ENCODE measurements at places on chromosomes 4 and X.

GRCh38 chr4:149985981-149986380 lies 92.3 kb upstream of the DCLK2 start:
- no peak for DNase-seq

GRCh38 chr4:174490451-174490961 lies 31.8 kb downstream of the HPGD start:
- DNase-seq, result no peak

- DNase-seq, result no peak
Measured at GRCh38 chrX:19792412-19792811, 95.0 kb downstream of the SH3KBP1 start.

DNA sequence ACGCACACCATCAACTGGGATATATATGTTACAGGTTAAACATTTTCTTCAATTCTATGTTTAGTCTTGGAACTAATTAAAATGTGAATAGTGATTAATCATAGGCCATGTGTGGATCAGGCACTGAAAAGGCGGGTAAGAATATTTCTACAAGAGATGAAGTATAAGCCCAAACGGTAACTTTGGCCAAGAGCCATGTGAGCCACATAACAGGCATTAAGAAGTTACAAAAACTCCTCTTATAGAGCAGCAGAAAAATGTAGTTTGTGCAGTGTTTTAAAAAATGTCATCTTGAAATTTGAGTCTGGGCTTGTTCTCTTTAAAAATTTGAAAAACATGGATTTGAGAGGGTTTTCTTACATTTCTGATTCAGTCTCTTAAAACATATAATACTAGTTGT lies 521.8 kb upstream of the DIPK2B start:
- no peak for DNase-seq

DNA sequence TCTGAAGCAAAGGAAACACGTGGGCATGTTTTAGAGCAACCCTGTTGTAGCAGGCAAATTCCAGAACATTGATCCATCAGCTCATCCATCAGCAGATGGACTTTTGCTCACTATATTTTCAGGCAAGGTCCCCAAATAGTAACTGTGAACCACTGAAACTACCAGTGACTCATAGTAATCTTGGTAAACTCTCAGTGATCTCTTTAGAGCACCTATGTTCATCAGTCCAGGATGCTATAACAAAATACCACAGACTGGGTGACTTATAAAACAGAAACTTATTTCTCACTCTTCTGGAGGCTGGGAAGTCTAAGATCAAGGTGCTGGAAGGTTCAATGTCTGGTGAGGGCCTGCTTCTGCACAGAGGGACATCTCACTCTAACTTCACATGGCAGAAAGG lies 28.9 kb upstream of the BTC start:
- DNase-seq, result no peak

DNA sequence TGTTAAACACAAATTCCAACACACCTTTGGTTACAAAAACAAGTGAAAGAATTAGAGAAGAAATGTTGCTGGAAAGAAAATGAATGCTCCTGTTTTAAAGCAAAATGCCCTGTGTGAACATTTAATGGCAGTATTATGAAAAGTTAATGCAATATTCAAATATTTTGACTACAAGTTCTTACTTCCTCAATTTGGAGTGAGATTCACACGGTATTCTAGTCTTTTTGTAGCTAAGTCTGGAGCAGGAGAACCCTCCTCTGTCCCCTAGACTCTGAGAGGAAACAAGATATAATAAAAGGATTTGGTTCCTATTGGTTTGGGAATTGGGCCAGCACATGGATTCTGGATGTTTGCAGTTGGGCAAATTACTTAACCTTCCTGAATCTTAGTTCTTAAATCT lies 12.7 kb downstream of the MAD2L1 start:
- no peak for DNase-seq

- DNase-seq, result no peak
Measured at GRCh38 chrX:107669261-107669660, 41.0 kb downstream of the PRPS1 start.

GRCh38 chr4:189206953-189207352 lies 733.7 kb upstream of the FRG1 start:
- DNase-seq, result no peak

GRCh38 chrX:2387614-2388239 lies 113.0 kb downstream of the DHRSX start:
- DNase-seq, result no peak

GRCh38 chrX:112889400-112889799 lies 48.8 kb upstream of the AMOT start:
- DNase-seq, result no peak

DNA sequence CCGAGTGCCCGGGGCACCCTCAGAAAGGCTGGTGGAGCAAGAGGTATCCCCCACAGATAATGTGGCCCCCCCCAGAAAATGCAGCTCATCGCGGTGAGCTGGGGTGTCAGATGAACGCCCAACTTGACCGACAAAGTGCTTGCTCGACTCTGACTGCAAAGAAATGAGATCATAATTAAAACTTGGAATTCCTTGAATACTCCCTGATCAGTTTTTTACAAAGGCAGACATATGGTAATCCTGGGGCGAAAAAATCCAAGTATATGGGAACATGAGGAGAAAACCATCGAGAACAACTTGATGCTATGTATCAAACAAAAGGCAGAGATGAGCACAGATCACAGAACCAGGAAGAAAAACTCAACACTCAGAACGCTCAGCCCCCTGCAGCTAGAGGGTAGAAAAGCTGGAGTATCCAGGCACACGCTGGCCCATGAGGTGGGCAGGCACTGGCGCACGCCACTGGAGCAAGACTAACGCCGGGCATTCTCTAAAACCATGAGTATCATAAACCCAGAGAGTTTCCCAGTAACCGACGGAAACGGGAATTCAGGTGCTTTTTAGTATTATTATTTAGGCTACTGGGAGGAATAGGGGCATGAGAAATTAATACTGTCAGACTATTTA lies 127.3 kb downstream of the AFAP1 start:
- no peak for DNase-seq

DNA sequence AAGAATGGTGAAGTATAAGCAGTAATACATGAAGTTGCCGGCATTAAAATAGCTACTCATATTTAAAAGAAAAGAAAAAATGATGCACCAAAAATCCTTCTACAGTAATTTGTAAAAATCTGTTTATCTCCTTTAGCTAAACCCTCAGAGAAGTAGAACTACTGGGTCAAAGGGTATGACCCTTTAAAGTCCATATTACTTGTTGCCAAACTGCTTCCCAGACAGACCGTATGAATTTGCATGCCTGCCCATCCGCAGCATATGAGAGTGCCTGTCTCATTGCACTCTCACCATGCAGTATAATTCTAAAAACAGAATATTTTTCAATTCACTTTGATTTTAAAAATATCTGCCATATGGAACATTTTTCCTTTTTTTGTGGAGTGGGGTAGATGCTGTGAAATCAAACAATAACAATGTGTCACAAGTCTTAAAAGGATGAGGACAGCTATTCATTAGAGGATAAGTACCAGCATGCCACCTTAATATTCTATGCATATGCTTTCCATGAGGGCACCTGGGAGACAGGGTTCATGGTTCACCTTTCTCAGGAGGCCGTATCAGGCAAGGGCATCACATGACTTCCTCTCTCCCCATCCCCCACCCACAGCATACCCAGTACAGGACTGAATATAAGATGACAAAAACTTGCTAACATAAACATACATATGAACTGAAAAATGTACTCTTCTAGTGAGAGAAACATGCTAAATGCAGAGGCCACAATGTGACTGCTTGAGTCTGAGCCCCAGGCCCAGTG lies 17.8 kb downstream of the ZDHHC9 start:
- DNase-seq, result peak; percentile 27

DNA sequence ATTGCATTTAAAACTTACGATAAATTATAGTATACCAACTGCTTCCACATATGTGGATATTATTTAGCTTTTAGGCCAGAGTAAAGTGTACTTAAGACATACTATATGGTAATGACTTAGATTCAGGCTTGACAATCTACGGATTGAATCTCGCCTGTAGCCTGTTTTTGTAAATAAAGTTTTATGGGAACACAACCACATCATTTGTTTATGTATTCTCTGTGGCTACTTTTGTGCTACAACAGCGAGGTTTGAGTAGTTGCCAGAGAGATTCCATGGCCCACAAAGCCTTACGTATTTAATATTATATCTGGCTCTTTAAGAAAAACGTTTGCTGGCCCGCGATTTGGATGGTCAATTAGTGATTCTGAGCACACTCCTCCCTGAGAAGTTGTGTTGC lies 37.6 kb downstream of the HHIP start:
- no peak for DNase-seq

DNA sequence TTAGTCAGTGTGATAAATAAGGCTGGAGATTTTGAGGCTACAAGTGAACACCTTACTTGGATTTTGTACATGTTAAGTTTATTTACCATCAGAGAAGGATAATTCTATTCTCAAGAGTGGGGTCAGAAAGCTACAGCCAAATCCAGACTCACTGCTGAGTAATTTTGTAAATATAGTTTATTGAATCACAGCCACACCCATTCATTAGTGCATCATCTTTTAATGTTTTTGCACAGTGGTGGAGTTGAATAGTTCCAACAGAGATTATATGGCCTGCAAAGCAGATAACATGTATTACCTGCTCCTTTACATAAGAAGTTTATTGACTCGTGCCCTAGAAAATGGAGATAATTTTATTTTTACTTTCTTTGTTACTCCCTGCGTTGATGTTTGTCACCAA lies 60.4 kb downstream of the PCDH18 start:
- DNase-seq, result no peak

- no peak for DNase-seq
Measured at GRCh38 chr4:156596706-156597329, 374.8 kb downstream of the PDGFC start.

GRCh38 chrX:10893366-10893765 lies 217.8 kb upstream of the HCCS start:
- DNase-seq, result no peak

GRCh38 chr4:135184715-135185114 lies 983.1 kb upstream of the PABPC4L start:
- no peak for DNase-seq

- no peak for DNase-seq
Measured at GRCh38 chr4:146222313-146222712, 8.0 kb downstream of the REELD1 start.

- DNase-seq, result no peak
Measured at GRCh38 chrX:53082773-53083616, 828 bp downstream of the TSPYL2 start.

DNA sequence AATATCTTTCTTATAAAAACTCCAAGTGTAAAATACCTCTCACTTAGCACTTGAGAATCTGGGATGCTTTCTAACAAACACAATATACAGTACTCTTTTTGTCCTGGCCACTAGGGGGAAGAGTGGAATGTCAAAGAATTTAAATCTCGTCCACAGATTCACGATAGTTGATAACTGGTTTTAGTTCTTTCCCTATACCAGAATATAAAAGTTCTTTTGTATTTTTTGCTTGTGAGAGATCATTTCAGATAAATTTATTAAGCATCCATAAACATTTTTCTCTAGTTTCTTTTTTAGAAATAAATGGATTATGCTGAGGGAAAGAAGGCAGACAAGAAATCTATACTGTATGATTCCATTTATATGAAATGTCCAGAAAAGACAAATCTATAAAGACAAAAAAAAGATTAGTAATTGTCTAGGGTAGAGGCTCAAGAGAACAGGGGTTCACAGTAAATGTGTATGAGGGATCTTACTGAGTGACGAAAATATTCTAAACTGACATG lies 50.4 kb downstream of the MGARP start:
- DNase-seq, result peak; percentile 62

GRCh38 chr4:148077581-148077980 lies 345.7 kb downstream of the ARHGAP10 start:
- DNase-seq, result no peak

GRCh38 chr4:111946800-111947199 lies 198.5 kb upstream of the FAM241A start:
- DNase-seq, result no peak

- DNase-seq, result no peak
Measured at GRCh38 chrX:103839404-103839803, 7.3 kb upstream of the RAB9B start.

All from HT-29 (cell line).